Effector memory CD4-positive, alpha-beta T cell (primary cell): ENCODE measurements at places on chromosomes 4 and X.

DNA sequence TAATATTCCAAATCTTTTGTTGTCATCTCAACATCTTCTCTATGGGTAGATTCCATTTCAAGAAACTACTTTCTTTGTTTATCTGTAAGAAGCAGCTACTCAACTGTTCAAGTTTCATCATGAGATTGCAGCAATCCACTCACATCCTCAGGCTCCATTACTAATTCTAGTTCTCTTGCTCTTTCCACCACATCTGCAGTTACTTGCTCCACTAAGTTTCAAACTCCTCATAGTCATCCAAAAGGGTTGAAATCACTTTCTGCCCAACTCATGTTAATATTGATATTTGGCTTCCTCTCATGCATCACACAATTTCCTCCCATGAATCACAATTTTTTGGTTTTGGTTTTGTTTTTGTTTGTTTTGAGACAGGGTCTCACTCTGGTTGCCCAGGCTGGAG lies 35.7 kb downstream of the ADH5 start:
- no peak for DNase-seq

DNA sequence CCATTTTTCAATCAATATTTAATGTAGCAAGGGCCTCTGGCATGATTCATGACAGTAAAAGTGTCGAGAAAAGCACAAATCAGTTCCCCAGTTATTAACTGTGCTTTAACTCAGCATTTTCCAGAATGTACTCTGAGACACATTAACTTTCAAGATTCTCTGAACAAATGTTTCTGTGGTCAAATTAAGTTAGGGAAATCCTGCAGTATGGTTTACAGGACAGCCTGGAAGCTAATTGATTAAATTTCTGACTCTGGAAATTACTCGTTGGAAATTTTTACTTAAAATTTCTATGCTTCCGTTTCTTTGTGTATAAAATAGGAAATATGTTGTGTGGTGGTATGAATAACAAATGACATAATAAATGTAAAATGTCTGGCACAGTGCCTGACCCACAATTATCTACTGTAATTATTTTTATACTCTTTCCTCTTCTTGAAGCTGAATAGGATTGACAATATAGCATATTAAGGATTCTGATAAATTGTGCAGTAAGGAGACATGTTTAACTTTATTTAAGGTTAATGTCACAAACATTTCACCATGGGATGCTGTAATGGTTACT lies 33.7 kb downstream of the STK32B start:
- no peak for DNase-seq

- DNase-seq = no peak
Measured at GRCh38 chr4:1592068-1592708, 91.9 kb downstream of the FAM53A start.

GRCh38 chr4:40747207-40747835 lies 2.4 kb upstream of the NSUN7 start:
- DNase-seq = no peak

DNA sequence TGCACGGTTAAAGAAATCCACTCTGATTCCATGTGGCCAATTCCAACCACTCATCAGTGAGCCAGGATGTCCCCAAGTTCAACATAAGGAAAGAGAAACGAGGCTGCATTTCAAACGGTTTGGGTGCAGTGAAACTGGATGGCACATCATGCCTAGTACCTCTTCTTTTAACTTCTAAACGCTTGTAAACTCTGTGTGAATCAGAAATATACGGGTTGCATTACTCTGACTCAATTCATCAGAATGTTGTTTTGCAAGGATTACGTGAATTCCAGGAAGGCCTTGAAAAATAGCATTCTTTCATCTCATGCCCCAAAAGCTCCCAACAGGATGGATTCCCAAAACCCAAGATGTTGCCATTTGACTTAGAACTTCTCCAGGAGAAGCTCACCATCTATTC lies 270.4 kb downstream of the LDB2 start:
- no peak for DNase-seq

- no peak for DNase-seq
Measured at GRCh38 chr4:30461218-30461617, 259.0 kb upstream of the PCDH7 start.

DNA sequence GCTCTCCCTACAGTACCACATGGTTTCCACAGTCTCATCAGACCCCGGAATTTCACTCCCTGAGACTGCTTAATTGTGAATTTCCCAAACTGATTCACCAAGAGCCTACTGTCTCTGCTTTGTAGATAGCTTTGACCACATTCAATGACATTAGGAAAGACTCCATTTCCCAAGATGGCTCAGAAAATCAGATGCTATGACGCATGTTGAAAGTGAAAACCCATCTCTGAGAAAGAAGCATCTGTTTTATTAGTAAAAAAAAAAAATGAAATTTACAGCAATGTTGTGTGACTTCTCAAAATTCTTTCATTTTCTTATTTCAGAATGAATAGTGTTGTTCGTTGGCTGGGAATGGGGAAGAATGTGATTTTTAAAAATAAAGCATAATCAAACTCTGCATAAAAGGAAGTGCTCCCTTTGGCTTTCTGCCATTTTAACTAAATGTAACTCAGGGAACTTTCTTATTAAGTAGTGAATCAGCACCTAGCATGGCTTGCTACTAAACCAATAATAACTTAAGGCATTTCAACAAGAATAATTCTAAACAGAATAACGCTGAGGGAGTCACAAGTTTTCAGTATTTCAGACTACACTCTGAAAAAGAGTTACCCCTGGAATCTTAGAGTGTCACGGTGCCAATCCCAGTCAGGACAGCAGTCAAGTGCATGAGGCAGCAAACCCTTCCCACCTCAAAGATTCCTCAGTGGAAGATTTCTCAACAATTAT lies 97.4 kb upstream of the MYOZ2 start:
- no peak for DNase-seq

- no peak for DNase-seq
Measured at GRCh38 chr4:126216611-126217010, 901.9 kb downstream of the FAT4 start.

GRCh38 chrX:39162322-39162735 lies 361.1 kb downstream of the MID1IP1 start:
- no peak for DNase-seq
